HEK293T (cell line): ENCODE measurements at places on chromosomes 11 and 22.

- DNase-seq: no peak
Observed at GRCh38 chr11:131886201-131886600, 515.8 kb downstream of the NTM start.

GRCh38 chr11:9884601-9885000 is 220.7 kb downstream of the SWAP70 start:
- no peak for DNase-seq

DNA sequence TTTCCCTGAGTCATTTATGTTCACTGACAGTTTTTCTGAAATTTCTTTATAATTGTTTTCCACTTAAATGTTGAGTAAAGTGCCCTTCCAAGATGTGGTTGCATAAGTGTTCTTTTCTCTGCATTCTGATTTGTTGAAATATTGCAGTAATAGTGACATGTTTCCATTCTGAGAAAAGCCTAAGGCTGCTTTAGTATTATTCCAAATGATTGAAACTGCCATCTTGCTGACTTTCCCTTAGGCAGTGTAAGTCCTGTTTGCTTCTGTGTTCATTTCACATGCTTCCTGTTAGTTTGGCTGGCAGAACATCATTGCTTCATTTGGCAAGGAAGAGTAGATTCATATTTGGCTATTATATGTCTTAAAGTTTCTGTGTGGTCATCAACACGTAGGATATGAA is 146.5 kb downstream of the ELP4 start:
- DNase-seq: no peak

DNA sequence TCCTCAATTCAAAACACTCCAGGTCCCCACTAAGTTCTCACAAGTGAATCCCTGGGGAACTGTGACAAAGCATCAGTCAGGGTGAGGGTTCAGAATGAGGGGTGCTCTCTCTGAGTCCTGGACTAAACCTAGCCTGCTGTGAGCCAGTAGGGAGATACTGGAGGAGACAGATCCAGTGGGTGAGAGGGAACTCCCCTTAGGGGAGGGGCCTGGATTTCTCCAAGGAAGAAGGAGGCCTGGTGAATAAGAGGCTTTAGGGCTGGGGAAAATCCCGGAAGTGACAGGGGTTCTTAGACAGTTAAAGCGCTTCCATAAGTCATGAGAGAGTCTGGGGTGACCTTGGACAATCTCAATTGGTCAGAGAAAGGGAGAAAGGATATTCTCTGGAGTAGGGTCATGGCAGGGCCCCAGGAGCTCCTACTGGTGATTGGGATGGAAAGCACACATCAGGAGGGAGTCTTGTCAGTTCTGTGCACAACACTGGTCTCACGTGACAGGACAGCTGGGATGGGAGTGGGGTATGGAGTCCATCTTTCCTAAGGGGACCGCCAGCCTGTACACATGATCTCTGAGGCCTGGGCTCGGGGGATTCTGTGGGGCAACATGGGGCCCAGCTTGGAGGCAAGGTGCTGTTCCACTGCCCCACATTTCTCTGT is 1.5 kb downstream of the TBC1D10A start:
- DNase-seq: no peak
